ENCODE measurements at places on chromosomes 7 and 10.

DNA sequence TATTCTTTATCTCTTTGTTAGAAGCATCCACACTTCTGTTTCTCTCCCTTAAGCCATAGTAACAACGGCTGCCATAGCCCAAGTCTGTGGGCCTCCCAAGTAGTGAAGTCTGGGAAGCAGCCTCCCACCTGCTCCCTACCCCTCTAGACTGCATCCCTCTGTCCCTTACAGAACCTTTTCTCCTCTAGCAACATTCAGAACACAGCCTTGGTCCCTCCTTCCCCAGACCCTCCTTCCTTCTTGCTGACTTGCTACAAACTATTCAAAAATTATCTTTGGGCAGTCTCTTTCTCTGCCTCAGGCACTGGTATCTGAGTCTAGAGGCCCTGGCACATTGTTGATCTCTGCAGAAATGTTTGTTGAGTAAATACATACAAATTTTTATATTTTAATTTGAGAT is 2.3 kb upstream of the NYAP1 start:
- no peak for DNase-seq

GRCh38 chr10:96333101-96333500 is 25.7 kb downstream of the OPALIN start:
- no peak for DNase-seq

DNA sequence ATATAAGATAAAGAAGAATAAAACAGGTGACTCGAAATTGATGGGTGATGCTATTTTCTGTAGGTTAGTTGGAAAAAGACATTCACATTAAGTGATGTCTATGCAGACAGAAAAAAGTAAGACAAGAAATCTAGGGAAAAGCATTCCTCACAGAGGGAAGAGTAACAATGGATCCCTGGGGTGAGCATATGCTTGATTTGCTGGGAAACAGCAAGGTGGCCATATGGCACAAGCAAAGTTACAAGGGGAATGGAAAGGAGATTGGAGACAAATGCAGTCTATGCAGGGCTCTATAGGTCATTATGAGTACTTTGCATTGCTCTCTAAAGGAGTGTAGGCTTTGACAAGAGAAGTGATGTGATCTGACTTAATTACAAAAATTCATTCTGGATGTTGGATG is 90.9 kb upstream of the ZNF804B start:
- no peak for DNase-seq

- no peak for DNase-seq
These were observed 8.4 kb upstream of the PANK1 start for GRCh38 chr10:89653410-89653869.

DNA sequence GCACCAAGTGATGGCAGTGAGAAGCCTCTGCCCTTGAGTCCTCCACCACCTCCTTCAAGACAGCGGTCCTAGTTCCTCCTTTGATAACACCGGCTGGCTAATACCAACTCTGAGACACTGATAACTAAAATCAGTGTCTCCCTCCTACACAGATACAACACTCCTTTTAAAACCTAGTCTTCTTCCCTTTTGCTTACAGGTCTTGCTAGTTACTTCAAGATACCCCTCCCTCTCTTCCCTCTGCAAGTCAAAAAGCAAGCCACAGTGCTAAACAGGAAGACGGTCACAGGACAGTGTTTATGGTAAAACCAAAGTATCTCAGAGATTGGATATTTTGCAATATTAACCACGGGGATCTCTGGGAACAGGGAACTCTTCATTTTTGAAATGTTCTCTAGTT is 4.6 kb downstream of the AKR1B1 start:
- no peak for DNase-seq

DNA sequence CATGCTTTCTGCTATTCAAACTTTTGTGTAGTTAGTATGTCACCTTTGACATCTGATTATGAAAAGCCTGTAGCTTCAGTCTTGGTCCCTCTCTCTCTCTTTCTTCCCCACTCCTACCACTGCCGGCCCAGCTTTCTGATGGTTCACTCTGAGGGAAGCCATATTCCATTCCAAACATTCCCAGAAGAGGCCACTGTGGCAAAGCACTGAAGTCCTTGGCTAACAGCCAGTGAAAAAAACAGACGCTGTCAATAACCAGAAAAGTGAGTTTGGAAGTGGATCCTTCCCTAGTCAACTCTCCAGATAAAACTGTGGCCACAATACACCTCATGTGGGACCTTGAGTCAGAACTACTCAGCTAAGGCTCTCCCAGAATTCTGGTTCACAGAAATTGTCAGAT is 950.7 kb upstream of the PHF14 start:
- DNase-seq: no peak

DNA sequence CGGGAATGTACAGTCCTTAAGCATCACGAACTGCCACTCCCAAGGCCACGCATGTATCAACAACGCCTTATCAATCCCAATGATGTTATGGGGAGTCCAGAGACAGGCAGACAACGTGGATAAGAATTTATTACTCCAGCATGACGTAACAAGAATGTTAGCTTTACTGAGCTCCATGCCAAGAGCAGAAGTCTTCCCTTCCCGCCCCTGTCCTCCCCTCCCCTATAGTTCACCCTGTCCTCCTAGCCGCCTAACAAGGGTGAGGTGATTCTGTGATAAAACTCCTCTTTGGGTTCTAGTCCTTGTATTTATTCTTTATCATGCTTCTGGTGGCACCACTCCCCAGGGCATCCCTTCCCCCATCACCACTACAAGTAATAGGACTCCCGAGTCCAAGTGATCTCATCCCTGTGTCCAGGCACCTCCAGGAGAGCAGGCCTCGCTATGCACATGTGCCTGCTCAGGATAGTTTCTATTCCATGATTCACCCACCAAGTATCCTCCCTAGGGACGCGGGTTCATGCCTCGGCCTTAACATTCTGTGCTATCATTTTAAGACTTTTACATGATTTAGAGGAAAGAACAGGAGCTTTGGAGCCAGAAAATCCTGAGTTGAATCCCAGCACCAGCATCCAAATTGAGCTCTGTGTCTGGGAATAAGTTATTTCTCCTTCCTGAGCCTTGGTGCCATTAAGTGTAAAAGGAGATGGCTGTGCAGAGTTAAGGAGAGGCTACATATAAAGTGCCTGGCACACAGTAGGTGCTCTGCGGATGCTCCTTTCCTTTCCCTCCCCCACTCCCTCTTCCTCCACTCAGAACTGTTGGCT is 15.4 kb downstream of the GSDME start:
- no peak for DNase-seq

DNA sequence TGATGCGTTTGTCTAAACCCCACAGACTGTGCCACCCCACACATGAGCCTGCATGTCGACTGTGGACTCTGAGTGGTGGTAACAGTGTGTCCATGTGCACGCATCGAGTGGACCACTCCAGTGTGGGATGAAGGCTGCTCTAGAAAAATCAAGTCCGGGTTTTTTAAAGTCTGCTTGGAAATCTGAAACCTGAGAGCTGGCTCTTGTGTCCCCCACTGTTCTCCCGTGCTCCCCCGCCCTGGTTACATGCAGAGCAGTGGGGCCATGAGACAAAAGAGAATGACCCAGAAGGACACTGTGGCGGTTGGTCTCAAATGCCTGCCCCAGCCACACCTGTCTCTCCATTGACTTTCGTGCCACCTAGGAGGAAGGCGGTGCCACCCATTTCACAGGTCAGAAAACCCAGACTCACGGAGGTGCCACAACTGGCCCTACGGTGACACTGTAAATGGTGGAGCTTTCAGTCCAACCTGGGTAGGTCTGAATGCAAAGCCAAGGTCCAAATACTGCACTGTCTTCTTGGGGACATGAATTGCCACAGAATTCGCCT is 27.3 kb upstream of the PWWP2B start:
- DNase-seq: no peak

DNA sequence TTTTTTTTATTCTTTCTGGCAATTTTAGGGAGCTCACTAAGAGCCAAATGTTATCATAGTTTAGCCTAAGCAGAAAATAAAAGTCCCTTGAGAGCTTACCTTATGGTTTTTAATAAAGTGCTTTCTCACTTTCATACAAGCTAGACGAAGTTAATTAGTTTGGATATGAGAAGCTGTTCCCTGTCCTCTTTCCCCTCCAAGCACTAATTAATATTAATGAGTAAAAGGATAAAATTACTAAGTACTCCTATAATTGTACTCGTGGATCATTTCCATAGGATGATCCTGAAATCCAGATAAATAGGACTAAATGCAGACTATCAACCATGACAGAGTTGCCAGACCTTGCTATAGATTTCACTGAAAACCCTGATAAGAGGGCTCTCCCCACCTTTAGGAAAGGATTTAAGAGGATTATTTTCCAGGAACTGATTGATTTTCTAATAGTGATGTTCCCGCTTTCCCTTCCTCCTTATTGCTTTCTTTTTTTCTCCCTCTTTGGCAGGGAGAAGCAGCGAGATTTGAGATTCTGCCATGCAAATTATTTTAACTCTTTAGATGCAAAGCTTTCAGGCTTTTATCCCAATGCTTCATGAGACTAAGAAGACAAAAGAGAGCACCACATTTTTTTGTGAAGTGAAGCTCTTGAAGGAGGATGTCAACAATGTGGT is 58.3 kb upstream of the HECW1 start:
- no peak for DNase-seq

DNA sequence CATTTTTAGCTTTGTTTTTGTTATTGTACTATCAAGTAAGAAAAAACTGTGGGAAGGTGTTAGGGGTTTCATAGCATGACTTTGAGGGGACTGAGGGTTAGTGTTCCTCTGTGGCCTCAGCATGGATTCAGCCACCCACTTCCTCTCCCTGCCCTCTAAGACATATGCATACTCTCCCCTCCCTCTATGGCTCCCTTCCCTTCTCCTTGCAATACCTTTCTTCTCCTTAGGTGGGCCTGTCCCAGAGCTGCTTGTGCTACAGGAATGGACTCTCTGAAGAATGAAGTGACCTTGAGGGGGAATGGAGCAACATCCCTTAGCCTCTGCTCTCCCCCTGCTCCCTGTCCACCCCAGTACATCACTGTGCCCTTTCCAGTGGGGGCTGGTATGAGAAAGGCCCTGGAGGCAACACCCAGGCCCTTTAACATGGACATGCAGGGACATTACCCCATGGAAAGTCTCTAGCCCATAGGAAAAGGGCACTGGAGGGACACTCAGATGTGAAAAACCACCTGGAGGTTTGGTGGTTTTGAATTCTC is 22.4 kb downstream of the CDH23 start:
- DNase-seq: no peak

DNA sequence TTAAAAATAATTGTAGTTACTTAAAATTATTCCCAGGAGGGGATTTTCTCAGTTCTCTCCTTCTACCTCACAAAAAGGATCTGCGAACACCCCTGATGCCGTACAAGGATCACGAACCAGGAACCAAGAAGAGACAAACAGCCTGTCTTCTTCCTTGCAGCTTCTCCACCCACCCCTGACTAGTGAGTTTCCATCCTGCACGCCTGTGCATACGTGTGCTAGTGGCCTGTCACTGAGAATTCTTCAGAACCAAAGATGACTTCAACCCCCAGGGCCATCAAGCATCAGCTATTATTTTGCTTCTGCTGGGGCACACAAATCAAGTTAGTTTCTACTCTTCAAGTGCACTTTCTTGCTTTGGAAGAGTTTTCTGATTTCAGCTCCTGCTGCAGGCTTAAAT is 175.5 kb upstream of the KLF6 start:
- DNase-seq: no peak

DNA sequence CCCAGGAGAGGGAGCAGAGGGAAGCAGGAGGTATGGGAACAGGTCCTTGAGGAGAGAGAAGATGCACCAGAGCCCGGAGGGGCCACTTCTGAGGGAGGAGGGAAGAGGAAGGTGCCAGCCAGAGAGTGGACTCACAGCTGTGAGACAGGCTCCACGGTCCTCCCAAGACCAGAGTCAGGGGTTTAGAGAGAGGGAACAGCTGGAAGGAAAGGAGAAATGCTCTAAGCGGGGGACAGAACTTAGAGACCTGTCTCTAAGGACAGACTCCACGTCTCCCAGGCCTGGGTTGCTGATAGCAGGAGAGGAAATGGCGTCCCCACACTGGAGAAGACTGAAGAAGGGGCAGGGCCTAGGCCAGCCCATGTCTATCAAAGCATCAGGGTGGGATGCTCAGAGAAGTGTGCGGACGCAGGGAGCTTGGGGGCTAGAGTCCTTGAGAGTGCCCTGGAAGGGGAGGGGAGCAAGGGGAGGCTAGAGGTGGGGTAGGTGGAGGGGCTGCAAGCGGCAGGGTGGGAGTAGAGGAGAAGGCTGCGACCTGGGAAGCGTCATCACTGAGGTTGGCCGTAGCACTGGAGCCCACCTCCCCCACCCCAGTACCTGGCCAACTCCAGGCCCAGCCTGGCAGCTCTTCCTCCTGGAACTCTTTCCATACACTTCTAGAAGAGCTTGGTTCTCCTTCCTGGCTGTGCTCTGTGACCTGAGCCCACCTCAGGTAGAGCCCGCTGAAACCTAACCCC is 25.6 kb upstream of the GRID1 start:
- no peak for DNase-seq

DNA sequence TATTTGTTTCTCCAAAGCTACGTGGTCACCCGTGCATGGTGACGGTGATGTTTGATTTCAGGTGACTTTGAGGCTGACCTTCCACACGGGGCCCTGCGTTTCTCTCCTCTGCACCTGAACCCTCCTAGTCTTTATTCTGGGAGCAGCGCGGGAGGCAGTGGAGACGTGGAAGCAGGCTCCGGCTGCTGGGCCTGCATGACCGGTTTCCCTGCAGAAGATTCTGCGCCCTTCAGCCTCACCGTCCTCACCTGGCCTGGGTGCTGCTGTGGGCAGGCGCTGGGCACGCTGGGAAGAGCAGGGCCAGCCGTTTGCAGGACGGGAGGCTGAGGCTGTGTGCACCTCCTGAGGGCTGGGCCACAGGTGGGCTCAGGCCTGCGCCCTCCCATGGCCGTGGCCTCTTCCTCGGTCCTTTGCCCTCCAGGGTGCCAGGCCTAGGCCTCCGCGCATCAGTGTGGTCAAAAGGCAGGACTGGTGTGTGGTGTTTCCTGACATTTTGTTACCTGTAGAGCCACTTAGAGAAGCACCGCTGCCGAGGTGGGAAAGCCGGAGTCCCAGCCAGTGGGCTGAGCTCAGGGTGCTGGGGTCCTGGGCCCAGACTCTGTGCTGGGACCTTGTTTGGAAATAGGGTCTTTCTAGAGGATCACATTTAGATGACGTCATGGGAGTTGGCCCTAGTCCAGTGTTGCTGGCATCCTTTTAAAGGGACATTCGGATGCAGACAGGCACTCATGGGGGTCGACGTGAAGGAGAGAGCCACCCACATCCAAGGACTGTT is 478.3 kb downstream of the DNAJB6 start:
- DNase-seq: no peak

DNA sequence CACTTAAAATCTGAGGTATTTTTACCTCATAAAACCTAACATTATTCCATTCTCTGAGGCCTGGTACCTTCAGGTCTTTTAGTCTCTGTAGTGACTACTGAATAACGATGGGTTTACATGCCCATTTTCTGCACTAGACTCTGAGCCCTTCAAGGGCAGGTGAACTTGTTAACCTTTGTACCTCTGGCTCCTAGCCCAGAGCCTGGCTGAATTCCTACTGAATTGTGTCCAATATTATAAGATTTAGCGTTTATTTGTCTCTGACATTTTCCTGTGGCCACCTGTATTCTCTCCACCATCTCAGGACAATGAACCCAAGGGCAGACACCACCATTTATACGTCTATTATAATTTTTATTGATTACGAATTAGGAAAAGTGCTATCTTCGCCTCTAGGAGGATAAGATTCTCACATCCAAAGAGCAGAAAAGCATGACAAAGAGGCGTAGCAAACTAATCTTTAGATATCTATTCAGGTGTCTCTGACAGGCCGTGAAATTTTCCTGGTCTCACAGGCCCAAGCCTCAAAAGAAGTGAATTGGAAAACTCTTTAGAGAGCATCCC is 27.9 kb upstream of the HNRNPH3 start:
- DNase-seq: no peak

Measured in GM18507 (cell line).